ENCODE measurements at places on chromosomes 2 and 18.
A peak's percentile ranks its signal among the peaks of the same experiment; 100 is the strongest.

- DNase-seq: no peak
Observed at GRCh38 chr18:34787931-34788532, 77.9 kb downstream of the DTNA start.

- no peak for DNase-seq
Observed at GRCh38 chr2:126730655-126731054, 74.7 kb downstream of the GYPC start.

- DNase-seq: no peak
Observed at GRCh38 chr18:48472610-48473009, 63.4 kb upstream of the ZBTB7C start.

GRCh38 chr2:230330725-230331124, 3.7 kb downstream of the SP140L start:
- DNase-seq: no peak

- DNase-seq: no peak
Observed at GRCh38 chr18:69622961-69623360, 222.3 kb downstream of the DOK6 start.

GRCh38 chr2:174967691-174968260, 37.4 kb downstream of the CHN1 start:
- no peak for DNase-seq

DNA sequence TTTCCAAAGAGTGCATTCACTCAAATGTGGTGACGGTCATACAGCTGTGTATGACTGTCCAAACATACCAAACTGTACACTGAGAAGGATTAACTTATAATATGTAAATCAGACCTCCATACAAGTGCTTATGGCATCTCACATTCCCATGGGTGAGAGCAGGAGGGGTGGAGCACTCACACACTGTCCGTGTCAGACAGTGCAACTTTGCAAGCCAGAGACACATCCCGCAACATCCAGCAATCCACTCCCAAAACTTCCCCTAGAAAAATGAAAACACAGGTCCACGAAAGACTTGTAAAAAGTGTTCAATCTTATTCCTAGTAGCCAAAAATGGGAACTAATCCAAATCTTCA, 36.4 kb downstream of the FAM168B start:
- DNase-seq: no peak

DNA sequence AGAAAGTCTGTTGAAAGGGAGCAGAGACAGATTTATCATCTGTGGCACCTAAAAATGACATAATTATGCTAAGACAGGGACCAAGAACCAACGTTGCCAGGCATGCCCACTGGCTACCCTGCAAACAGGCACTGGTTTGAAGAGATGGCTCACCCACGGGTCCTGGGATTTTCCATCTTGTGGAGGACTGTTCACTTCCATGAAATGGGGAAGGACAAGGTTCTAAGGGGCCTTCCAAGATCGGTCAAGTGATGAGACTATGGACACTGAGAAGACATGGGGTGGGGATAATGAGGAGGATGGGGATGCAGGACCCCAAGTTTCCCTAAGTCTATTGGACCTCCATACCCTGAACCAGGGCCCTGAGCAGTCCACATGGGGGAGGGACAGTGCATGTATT, 18.9 kb downstream of the LGALSL start:
- DNase-seq: no peak

- DNase-seq: no peak
Observed at GRCh38 chr2:15860760-15861159, 79.6 kb upstream of the MYCN start.

- DNase-seq: peak; percentile 88
Observed at GRCh38 chr18:45802814-45803492, 22.5 kb upstream of the SIGLEC15 start.

GRCh38 chr2:78686625-78687153, 338.8 kb upstream of the REG3G start:
- no peak for DNase-seq

DNA sequence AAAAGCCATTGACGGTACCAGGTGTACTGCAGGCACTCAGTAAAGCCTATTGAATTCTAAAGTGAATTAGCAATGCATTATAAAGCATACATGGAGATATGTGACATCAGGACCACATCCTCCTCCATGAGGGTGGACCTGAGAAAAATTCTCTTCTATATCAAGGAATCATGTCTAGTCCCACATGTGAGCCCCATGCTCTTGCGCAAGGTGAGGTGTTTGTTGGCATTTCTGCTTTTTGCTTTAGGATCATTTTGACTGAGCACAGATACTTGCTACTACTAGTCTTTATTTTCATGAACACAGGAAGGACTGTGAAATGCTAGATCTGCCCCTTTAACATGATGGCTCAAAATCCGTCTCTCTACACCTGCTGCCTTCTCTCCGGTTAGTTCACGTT, 183.9 kb downstream of the CD226 start:
- no peak for DNase-seq
